ENCODE measurements at places on chromosomes 7 and 10. TPM values are rescaled to one million over a fixed set of nuclear protein-coding genes. Genes with fewer than 3 reads are reported as not detected.

The MRPS17 gene
- total RNA-seq: 15.5 TPM

- no peak for DNase-seq
Measured at GRCh38 chr7:134727711-134728110, 51.7 kb upstream of the CALD1 start.

DNA sequence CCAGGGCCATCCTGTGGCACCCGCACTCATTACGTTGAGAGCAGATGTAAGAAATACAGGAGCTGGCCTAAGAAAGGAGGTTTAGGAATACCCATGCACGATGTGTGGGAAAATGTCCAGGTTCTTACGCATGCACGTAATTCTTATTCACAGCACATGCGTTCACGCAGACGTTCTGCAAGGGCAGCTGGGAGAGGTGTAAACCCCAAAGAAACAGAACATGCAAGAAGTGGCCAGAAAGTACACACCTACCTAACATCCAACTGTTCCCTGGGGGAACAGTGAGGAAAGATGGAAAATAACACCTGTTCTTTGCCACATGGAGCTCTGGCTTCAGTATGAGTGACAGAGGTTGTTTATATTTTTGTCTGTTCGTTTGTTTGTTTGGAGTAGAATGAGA lies 285.6 kb downstream of the PRPF18 start:
- DNase-seq: no peak

GRCh38 chr7:22980422-22980821 lies 33.5 kb downstream of the HYCC1 start:
- DNase-seq: peak; percentile 83

The NKX1-2 gene
- total RNA-seq: not detected

GRCh38 chr10:119269737-119270136 lies 62.4 kb downstream of the GRK5 start:
- DNase-seq: no peak

GRCh38 chr7:17774248-17774647 lies 166.0 kb downstream of the SNX13 start:
- DNase-seq: peak; percentile 83

The POLR2J2 gene
- 7.4 TPM for total RNA-seq

Measured in HFFc6 (cell line).